ENCODE measurements at places on chromosomes 3 and 15. TPM values are rescaled to one million over a fixed set of nuclear protein-coding genes. Genes with fewer than 3 reads are reported as not detected.

DNA sequence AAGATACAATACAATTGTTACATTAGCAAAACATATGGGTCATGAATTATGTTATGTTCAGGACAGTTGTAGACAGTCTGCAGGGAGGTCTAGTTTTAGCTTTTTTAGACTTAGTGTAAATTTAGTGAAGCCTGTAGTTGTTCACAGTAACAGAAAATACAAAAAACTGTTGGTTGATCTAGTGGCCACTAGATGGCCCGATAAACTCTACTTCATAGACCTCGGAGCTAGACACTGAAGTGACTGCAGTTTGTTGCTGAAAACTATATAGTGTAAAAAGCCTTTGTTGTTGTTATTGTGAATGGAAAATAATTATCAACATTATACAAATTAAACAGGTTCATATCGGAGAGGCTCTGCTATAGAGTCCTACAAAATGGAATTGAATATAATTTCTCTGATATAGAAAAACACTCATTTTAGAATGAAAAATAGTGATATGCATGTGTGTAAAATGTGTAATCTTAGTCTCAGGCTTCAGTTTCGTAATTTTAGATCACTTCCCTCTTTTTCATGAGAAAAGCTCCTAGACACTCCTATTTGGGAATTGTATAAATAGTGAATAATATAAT is 18.3 kb downstream of the MAGEL2 start:
- DNase-seq = no peak

DNA sequence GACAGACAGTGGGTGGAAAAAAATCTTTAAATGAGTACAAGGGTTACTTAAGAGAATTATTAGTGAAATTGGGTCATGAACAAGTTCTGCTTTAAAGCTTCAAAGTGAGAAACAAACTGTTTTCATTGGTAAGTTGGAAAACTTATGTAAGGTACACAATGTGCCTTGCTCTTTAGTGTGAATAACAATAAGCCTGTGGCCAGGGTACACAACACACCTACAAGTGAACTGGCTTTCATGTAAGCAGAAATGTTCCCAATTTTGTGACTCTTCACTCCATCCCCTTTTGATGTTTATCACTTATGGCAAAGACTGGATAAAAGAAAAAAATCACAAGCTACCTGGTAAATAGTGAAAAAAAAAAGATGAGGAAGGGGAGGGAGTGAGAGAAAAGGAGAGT is 253.7 kb downstream of the ZBTB20 start:
- no peak for DNase-seq

- no peak for DNase-seq
Observed at GRCh38 chr3:61805510-61806080, 244.2 kb downstream of the PTPRG start.

- no peak for DNase-seq
Observed at GRCh38 chr3:99586701-99587100, 51.7 kb upstream of the COL8A1 start.

Gene NDN
- 77.2 TPM for polyA plus RNA-seq
